H9 (cell line): ENCODE measurements at places on chromosomes 16 and 17. TPM values are rescaled to one million over a fixed set of nuclear protein-coding genes. Genes with fewer than 3 reads are reported as not detected.

DNA sequence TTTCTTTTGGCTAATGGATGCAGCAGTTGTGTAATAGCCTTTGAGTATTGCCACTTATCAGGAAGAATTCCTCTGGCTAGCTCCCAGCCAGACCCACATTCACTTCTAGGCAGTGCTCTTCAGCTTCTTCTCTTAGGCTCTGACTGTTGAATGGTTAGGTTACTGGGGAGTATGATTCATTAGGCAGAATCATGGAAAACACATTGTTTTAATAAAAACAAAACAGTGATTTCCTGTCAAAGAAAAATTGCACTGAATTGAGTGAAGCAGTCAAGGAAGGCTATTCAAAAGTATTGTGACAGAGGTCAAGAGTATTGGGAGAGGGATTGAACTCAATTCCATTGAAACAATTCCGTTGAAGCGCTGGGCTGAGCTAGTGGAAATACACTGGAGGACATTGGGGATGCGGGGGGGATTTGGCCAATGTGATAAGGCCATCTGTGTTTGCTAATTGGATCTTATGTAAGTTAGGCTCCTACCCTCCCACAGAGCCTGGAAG, 68.0 kb downstream of the CNTNAP4 start:
- DNase-seq, result no peak
- no peaks in the 10 kb centered on the region for H3K36me3 ChIP-seq
- no peak overlapping the region for H3K4me3 ChIP-seq
- H3K4me1 ChIP-seq, result no peaks in the 10 kb centered on the region

GRCh38 chr16:22217890-22218730, 12.0 kb downstream of the EEF2K start:
- peaks cover 12% of the 10 kb centered on the region for H3K36me3 ChIP-seq
- DNase-seq, result peak; percentile 59
- no peak overlapping the region for H3K4me3 ChIP-seq
- H3K4me1 ChIP-seq, result no peaks in the 10 kb centered on the region; the same call in 1 of the 2 replicates

DNA sequence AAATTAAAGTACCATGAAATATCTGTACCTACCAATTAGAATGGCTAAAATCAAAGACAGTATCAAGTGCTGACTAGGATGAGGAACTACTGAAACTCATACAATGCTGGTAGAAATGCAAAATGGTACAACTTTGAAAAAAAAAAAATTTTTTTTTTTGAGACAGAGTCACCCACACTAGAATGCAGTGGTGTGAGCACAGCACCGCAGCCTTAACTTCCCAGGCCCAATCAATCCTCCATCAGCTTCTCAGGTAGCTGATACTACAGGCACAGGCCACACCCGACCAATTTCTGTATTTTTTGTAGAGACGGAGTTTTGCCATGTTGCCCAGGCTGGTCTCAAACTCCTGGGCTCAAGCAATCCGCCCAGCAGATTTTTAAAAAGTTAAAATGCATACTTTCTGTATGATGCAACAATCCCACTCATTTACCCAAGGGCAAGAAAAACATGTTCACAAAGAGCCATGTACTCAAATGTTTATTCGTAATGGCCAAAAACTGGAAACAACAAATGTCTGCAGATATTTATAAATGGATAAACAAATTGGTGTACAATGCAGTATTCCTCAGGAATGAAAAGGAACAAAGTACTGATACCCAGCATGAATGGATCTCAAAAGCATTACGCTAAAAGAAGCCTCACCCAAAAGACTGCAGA, 8.7 kb downstream of the SMURF2 start:
- DNase-seq, result no peak
- no peak overlapping the region for H3K4me3 ChIP-seq
- no peak overlapping the region for H3K27ac ChIP-seq
- H3K27me3 ChIP-seq, result no peaks in the 10 kb centered on the region
- no peaks in the 10 kb centered on the region for H3K4me1 ChIP-seq

DNA sequence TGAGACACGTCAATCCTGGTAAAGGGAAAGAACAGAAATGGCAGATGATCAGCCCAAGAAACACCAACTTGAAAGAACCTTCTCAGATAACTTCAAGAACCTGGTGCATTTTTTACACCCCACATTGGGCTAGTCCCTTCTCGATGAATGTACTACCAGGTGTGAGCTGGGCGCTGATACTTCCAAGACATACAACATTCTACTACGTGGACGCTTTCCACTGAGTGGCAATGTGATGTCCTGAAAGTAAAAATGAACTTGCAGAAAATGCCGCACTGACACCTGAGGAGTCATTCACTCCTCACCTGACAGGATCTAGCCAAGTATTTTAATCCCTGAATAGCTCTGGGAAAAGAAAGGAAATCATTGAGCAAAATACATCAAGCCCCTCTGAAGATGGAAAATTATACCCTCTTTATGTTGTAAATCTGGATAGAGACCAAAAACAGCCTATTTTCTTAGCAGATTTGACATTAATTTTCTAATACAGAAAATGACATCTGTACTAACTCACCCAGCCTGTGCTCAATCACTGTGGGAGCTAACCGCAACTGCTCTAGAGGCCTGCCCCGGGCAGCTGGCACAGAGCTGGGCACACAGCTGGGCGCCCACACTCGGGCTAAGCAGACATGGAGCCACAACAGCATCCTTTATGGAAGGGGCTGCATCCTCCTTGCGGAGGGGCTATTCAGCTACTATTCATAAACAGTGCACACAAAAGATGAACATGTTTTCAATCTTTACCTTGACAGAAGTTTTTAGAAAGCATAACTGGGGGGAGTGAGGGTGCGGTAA, 16.2 kb downstream of the SNN start:
- no peaks in the 10 kb centered on the region for H3K27me3 ChIP-seq
- no peak for DNase-seq
- no peak overlapping the region for H3K4me3 ChIP-seq
- H3K36me3 ChIP-seq, result peaks cover 34% of the 10 kb centered on the region

- H3K4me1 ChIP-seq, result no peaks in the 10 kb centered on the region; the same call in 1 of the 2 replicates
- H3K4me3 ChIP-seq, result no peak overlapping the region
- H3K36me3 ChIP-seq, result peaks cover 4% of the 10 kb centered on the region; the same call in 1 of the 2 replicates
- no peaks in the 10 kb centered on the region for H3K27me3 ChIP-seq
These were observed 7.8 kb upstream of the AHSP start for GRCh38 chr16:31519759-31520431.

DNA sequence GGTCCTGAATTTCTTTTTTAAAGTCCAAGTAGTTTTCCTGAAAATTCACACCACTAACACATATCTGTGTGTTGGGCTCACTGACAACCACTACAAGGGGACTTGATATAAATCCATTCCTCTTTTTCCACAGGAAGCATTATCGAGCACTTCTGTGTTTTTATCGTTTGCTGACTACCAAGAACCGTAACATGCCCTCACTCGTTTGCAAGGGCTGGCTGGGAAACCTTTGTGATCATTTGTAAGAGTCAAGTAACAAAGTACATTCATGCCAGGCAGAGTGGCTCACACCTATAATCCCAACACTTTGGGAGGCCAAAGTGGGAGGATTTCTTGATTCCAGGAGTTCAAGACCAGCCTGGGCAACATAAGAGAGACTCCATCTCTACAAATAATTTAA, 62.1 kb downstream of the ZZEF1 start:
- no peaks in the 10 kb centered on the region for H3K27me3 ChIP-seq
- no peaks in the 10 kb centered on the region for H3K4me1 ChIP-seq
- peaks cover 2% of the 10 kb centered on the region; the same call in 1 of the 3 replicates for H3K36me3 ChIP-seq
- DNase-seq, result no peak
- no peak overlapping the region for H3K27ac ChIP-seq
- H3K4me3 ChIP-seq, result no peak overlapping the region

- H3K27ac ChIP-seq, result no peak overlapping the region
- no peak for DNase-seq
- H3K27me3 ChIP-seq, result no peaks in the 10 kb centered on the region
- H3K36me3 ChIP-seq, result peaks cover 9% of the 10 kb centered on the region; the same call in 1 of the 2 replicates
These were observed 7.3 kb downstream of the ENDOV start for GRCh38 chr17:80422276-80422675.

DNA sequence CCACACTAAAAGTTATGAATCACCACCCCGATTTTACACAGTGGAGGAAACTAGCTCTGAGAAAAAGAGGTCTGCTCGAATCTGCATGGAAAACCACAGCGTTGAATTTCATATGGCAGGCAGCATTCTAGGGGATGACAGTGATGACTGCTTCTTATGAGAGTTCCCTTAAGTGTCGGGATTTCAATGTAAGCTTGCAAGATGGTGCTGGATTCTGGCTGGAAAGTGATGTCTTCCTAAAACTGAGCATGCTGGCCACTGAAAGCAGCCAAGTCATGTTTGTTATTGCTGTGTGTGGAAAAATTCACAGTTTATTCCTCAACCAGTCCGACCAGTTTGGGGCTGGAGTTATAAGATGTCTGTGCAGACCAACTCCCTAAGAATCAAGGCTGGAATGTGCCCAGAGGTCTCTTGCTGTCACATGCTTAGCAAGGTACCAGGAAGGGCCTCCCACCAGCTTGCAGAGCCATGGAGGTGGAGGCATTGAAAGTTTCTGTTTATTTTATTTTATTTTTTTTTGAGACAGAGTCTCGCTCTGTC, 37.2 kb upstream of the GAN start:
- H3K36me3 ChIP-seq, result no peaks in the 10 kb centered on the region
- DNase-seq, result no peak
- no peaks in the 10 kb centered on the region for H3K4me1 ChIP-seq
- H3K27me3 ChIP-seq, result no peaks in the 10 kb centered on the region

DNA sequence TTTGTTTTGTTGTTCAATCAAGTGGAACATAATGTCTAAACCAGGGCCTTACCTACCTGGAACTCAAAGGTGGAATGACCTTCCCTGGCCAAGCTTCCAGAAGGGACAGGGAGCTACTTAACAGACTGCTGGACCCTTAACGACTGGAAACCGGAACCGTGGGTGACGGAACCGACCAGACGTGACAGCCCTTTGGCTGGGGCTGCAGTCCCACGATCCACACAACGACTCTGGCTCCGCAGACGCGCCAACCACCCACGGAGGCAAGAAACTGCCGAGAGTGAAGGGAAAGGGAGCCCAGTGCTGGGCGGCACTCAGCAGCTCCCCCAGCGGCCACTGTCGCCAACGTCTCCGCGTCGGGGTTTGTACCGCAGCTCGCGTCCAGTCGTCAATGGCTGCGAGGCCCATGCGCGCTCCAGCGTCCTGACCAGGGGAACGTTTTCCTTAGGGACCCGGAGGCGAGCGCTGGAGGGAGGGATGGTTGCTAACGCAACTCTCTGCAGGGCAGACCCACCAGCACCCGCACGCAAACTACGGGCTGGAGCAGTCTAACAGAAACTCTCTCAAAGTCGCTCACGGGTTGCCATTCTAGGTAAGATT, 5.5 kb upstream of the KIF22 start:
- no peaks in the 10 kb centered on the region for H3K36me3 ChIP-seq
- peak overlapping the region; percentile 42 for H3K4me3 ChIP-seq
- no peaks in the 10 kb centered on the region for H3K27me3 ChIP-seq
- peak; percentile 92 for DNase-seq
- no peaks in the 10 kb centered on the region; the same call in 1 of the 2 replicates for H3K4me1 ChIP-seq
- no peak overlapping the region for H3K27ac ChIP-seq

- H3K27ac ChIP-seq, result no peak overlapping the region
- peaks cover 21% of the 10 kb centered on the region; the same call in 1 of the 2 replicates for H3K4me1 ChIP-seq
- peaks cover 16% of the 10 kb centered on the region for H3K36me3 ChIP-seq
- peak; percentile 73 for DNase-seq
- H3K27me3 ChIP-seq, result no peaks in the 10 kb centered on the region
These were observed 25.7 kb downstream of the MINK1 start for GRCh38 chr17:4858882-4859260.

DNA sequence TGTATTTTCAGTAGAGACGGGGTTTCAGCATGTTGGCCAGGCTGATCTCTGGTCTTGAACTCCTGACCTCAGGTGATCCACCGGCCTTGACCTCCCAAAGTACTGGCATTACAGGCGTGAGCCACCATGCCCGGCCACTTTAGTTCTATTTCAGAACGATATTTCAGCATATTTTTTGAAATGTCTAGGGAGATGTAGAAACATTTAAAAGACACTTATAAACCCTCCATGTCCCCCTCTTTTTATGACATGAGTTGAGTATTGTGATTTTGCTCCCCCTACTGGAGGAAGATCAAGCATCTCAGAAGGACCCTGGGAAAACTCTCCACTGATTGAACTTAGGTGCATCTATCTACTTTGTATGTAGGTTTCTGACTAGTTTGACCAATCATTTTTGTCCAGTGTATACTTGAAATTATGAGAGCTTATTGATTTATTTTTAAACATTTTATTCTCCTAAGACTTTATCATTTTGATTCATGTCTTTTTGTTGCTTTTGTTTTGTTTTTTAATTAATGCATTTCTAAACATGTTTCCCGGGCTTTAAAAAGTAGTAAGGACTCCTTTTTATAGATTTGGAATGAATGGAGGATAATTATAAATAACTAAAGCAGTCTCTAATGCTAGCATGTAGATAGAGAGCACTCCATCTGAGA, 105.1 kb downstream of the CHD9 start:
- no peak overlapping the region for H3K4me3 ChIP-seq
- peaks cover 22% of the 10 kb centered on the region for H3K36me3 ChIP-seq
- no peak for DNase-seq
- no peak overlapping the region for H3K27ac ChIP-seq
- no peaks in the 10 kb centered on the region for H3K4me1 ChIP-seq
- no peaks in the 10 kb centered on the region for H3K27me3 ChIP-seq

GRCh38 chr17:42674755-42675347, 1.9 kb downstream of the PLEKHH3 start:
- H3K4me3 ChIP-seq, result peak overlapping the region; percentile 82
- H3K27me3 ChIP-seq, result no peaks in the 10 kb centered on the region
- no peak overlapping the region for H3K27ac ChIP-seq
- H3K4me1 ChIP-seq, result peaks cover 3% of the 10 kb centered on the region; the same call in 1 of the 2 replicates
- H3K36me3 ChIP-seq, result peaks cover 6% of the 10 kb centered on the region; the same call in 2 of the 3 replicates
- DNase-seq, result peak; percentile 91

DNA sequence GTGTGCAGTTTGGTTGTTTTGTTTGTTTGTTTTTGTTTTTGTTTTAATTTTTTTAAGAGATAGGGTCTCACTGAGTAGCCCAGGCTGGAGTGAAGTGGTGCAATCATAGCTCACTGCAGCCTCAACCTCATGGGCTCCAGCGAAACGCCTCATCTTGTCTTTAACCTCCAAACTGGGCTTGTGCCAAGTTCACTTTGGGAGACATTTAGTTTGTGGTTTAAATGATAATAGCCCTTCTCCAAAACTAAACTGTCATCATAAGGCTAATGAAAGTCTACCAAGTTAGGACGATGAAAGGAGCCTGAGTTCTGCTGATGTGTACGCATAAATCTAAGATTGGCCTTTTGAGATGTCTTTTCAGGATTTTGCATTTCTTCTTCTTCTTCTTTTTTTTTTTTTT, 6.5 kb upstream of the CARD14 start:
- no peaks in the 10 kb centered on the region; the same call in 1 of the 2 replicates for H3K27me3 ChIP-seq
- no peak for DNase-seq
- H3K4me1 ChIP-seq, result peaks cover 5% of the 10 kb centered on the region; the same call in 1 of the 2 replicates
- H3K4me3 ChIP-seq, result no peak overlapping the region

GRCh38 chr17:77635176-77635575, 323.3 kb upstream of the TNRC6C start:
- no peaks in the 10 kb centered on the region for H3K27me3 ChIP-seq
- H3K36me3 ChIP-seq, result no peaks in the 10 kb centered on the region; the same call in 2 of the 3 replicates
- no peak overlapping the region; the same call in 2 of the 3 replicates for H3K4me3 ChIP-seq
- H3K4me1 ChIP-seq, result no peaks in the 10 kb centered on the region; the same call in 1 of the 2 replicates

Gene TSPAN10
- 1.2 and 1.4 TPM in 2 replicates for total RNA-seq

Gene KRT33A
- total RNA-seq, result not detected in 2 replicates

Gene HID1
- 12.7 and 13.9 TPM in 2 replicates for total RNA-seq

Gene ABCA5
- 4.0 and 4.5 TPM in 2 replicates for total RNA-seq

Gene SOX15
- 7.7 TPM in 2 replicates for total RNA-seq

Gene KRT32
- not detected in 2 replicates for total RNA-seq

Gene SLC2A4
- total RNA-seq, result 4.4 and 4.7 TPM in 2 replicates
